ENCODE measurements at places on chromosomes 13 and 19.

DNA sequence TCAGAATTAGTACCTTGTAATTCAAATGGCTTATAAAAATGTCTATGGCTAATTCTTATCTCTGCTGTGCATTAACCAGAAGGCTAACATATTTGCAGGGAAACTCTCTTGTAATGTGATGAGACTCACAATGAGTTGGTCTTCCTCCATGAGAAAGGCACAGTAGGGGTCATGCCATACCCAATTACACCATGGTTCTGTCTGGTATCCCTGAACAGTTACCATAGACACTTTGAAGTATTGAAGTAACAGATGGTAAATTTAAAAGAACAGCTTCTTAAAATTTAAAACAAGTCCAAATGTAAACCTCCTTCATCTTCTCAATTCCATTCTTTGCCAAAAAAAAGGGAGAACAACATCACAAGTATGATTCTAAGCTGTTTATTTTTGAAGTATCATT, 22.6 kb upstream of the SLAIN1 start:
- no peak for DNase-seq

GRCh38 chr13:112342841-112343361, 33.3 kb upstream of the SPACA7 start:
- DNase-seq = no peak

GRCh38 chr13:46874006-46874405, 22.8 kb downstream of the HTR2A start:
- DNase-seq = no peak

GRCh38 chr13:32314271-32315237, 609 bp downstream of the ZAR1L start:
- DNase-seq = peak; percentile 16

DNA sequence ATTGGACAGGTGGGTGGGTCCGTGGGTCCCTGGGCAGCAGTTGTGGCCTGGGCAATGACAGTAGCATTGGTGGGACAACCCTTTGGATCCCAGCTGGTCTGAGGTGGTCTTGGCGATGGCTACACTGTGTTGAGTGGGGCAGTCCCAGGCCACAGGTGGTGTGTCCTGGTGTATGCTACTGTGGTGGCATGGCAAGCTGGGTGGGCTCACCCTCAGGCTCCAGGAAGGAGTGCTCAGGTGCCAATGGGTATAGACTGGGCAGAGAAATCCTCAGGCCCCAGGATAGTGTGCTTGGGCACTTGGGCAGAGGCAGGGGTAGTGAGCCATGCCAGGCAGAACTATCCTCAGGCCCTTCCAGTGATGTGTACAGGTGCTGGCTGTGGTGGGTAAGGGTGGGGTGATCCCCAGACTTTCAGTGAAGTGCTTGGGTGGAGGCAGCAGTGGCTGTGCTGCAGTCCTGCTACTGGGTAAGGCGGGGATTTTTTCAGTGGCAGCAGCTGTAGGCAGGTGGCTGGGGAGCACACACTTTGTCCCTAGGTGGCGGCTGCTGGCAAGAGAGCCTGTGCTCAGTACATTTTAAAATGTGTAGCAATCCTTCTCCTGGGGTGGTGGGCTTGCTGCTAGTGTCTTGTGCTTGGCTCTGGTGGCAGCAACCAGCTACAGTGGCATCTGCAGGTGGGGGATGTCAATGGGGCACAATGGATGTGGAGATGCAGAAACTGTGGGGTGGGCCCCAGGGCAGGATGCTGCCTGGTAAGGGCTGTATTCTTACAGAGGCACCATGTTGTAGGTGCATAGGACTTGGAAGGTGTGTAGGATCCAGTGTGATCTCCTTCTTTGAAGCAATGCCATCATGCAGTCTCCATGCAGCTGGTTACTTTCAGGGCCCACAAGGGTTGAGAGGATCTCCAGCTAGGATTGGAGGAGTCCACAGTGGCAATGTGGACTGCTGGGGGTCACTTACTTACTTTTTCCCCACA, 64.9 kb downstream of the DNAJC3 start:
- DNase-seq = no peak

DNA sequence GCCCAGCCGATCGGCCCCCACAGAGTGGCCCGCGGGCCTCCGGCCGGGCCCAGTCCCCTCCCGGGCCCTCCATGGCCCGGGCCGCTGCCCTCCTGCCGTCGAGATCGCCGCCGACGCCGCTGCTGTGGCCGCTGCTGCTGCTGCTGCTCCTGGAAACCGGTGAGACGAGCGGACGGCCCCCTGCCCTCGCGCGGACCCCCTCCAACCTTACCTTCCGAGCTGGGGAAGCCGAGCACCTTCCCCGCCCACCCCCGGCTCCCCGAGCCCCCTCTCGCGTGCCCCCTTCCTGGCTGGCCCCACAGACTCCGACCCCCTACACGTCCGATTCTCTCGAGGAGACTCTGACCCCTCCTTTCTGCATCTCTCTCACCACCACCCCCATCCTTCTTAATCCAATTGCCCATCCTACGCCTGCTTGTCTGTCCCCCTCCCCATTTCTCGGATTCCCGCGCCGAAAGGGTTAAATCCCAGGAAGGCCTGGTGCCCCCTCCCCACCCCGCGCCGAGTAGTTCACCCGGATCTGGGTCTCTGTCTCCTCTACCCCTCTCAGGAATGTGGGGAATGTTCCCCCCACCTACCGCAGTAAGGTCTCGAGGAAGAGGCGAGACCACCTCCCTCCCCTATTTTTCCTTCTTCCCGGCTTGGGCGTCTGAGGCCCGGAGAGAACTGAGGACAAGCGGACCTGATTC, 502 bp downstream of the NECTIN2 start:
- DNase-seq = no peak

GRCh38 chr13:92984151-92984550, 242.5 kb upstream of the GPC6 start:
- DNase-seq = no peak

DNA sequence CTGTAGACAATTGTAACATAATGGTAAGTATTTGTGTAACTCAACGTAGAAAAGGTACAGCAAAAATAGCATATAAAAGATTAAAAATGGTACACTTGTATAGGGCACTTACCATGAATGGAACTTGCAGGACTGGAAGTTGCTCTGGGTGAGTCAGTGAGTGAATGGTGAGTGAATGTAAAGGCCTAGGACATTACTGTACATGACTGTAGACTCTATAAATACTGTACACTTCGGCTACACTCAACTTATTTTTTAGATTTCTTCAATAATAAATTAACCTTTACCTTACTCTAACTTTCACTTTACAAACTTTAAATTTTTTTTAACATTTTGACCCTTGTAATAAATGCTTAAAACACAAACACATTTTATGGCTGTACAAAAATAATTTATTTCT, 72.1 kb upstream of the FAM216B start:
- no peak for DNase-seq

DNA sequence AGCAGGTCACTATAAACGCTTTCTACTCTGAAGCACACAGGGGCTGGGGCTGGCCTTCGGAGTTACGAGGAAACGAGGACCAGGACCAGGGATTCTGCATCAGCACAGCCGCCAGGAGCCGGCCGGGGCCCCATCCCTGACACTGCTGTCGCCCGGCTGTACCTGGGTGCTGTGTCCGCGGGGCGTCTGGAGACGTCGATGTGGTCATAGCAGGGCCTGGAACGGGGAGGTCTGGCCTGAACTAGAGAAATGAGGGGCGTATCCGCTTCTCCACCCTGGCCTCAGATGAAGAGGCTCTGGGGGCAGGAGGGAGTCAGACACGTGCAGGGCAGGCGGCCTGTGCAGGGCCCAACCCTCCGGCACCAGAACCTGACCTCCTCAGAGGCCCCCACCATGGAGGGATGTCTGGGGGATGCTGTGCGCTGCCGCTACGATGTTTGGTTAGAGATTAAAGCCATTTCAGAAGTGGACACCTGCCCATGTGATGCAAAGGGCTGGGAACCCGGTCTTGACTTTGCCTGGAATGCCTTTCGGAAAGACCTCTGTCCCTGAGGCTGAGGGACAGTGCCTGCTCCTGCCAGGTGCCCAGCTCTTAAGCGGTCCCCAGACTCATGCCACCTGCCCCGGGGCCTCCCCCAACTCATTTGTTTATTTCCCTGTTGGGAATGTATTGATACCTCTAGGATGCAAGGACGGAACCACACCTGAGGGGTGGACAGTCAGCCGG, 21.4 kb downstream of the GAS6 start:
- DNase-seq = no peak

GRCh38 chr13:29654843-29655547, 59.5 kb upstream of the SLC7A1 start:
- DNase-seq = no peak

- no peak for DNase-seq
These were observed 4.1 kb downstream of the SLC10A2 start for GRCh38 chr13:103062079-103062478.

- DNase-seq = no peak
These were observed 163.3 kb downstream of the KDM4B start for GRCh38 chr19:5132206-5132560.

GRCh38 chr19:17865364-17866311, 5.9 kb downstream of the RPL18A start:
- DNase-seq = no peak

GRCh38 chr13:114259374-114259773, 22.0 kb upstream of the UPF3A start:
- DNase-seq = no peak

DNA sequence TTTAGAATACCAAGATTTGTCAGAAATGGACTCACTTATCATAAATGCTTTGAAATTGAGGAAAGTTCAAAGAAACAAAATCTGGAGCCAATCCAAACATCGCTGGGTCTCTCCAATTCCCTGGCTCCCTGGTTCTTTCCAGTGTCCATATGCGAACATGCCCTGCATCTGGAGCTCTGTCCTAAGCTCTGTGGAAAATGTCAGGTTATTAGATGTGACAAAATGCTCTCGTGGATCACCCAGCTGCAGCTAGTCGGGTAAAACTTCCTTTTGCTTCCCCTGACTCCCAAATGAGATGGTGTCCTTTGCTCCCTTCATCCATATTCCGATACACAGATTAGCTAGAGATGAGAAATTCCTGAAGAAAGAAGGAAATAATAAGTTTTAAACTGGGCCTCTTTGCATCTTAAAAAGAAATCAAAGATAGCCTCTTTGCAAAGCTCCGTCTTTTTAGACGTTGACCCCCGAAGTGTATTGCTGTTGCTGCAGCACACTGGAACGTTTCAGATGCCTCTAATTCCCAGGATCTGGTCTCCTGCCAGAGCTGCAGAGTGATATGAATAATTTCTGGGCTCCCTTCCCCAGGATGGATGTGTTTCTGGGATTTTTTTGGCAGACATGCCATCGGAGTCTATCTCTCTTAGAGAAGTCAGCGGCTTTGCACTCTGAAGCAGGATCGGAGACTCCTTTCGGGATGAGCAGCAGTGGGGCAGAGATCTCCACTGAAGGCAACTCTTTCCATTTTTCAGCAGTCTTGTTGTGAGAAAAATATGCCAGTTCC, 102.9 kb downstream of the TEX26 start:
- no peak for DNase-seq

DNA sequence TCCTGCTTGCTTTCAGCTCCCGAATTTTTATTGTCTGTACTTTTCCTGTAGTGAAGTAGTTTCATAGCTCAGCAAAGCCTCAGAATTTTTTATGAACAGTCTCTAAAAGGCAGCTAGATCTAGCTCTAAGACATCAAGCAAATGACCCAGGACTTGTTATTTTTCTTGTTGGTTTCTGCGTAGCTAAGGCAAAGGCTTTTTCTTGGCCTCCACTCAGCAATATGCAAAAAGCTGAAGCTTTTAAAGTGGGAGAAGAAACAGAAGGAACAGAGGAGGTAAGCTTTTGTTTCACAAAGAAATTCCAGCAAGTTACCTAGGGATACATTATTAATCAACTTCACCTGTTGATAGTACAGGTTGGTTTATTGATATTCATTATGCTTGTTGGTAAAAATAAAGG, 235.9 kb downstream of the PCDH20 start:
- no peak for DNase-seq

GRCh38 chr13:29958476-29958875, 108.1 kb upstream of the UBL3 start:
- DNase-seq = no peak

DNA sequence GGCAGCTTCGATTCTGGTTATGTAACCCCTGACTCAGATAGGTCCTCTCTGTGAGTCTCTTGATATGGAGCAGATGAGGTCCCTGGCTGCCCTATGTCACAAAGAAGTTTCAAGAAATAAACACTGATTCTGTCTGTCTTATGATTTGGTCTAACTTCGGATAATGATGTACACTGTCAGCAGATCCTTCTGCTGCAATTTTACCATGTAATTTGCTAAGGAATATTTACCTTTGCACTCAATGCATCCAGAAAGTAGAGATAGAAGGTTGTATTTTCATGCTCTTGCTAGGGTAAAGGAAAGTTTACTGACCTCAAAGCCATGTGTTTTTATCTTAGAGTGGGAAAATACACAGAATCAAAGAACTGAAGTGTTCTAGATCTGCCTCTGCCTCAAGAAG, 98.2 kb downstream of the KLF5 start:
- no peak for DNase-seq

DNA sequence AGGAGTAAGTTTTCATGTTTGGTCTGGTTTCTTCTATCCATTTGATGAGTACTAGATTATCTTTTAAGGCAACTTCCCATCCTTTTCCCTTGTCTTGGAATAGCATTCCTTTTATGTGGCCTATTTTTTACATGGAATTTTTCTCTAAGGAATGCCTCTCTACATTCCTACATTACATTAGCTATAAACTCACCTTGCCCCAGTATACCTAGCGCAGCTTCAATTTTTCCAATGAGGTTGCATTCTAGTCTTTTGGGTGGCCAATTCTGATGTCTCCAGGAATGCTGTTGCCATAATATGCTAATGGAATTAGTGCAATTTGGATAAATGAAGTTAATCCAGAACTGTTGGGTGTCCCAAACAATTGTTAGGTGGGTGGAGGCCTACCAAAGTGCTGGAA, 33.8 kb downstream of the KBTBD6 start:
- no peak for DNase-seq

DNA sequence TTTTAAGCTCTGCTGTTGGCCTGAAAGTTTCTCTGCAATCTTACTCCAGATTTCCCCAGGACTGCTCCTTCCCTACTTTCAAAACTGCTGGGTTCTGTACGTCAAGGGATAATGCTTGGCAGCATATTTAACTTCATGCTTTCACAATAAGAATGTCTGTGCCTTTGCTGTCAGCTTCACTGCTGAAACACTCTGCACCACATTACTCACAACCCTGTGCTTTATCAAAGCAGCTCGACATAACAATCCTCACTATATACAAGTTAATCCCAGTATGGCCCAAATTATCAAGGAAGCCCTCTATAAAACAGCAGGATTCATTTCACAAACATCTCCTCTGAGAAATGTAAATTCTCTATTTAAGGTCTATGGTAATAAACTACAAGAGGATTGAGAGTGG, 17.5 kb downstream of the LATS2 start:
- no peak for DNase-seq

GRCh38 chr19:3611841-3612240, 5.2 kb upstream of the TBXA2R start:
- DNase-seq = no peak
